Activated T-helper 17 cell treated with anti-CD3 and anti-CD28 coated beads, Interleukin-2, amount 50 U/mL, for 72 hours (primary cell): ENCODE measurements at places on chromosomes 7 and 10. TPM values are rescaled to one million over a fixed set of nuclear protein-coding genes. Genes with fewer than 3 reads are reported as not detected.

- ATAC-seq, result no peak
These were observed 200.3 kb downstream of the CACNB2 start for GRCh38 chr10:18340496-18341051.

- no peak for ATAC-seq
These were observed 20.8 kb downstream of the RALA start for GRCh38 chr7:39644170-39644569.

GRCh38 chr10:107264742-107265141 is 100.2 kb upstream of the SORCS1 start:
- ATAC-seq, result no peak

DNA sequence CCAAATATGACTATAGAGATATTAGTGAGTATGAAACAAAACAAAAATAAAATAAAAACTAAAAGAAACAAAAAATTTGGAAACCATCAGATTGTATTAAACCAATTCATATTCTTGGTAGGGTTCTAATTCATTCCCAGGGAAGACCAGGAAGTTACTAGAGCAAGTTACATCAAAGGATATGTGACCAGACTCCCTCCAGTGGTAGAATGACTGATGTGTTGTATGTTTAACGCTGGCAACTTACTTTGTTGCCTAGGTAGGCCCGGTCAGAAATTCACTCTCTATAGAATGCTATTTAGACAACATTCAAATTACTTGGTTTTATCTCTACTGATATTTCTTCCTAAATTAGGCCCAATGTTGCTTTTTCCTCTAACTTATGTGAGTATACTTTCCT is 5.2 kb downstream of the PHYHIPL start:
- ATAC-seq, result no peak

- peak; percentile 69 for ATAC-seq
These were observed 3.6 kb downstream of the CCNY start for GRCh38 chr10:35339942-35340341.

DNA sequence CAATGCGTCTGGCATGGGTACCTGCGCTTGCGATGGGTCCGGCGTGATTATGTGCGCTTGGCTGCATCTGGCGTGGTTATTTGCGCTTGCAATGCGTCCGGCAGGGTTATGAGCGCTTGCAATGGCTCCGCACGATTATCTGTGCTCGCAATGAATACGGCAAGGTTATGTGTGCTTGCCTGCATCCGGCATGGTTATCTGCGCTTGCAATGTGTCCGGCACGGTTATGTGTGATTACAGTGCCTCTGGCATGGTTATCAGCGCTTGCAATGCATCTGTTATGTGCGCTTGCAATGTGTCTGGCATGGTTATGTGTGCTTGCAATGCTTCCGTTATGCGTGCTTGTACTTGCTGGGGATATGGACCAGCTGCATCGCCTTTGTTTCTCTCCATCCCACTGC is 37.7 kb downstream of the RBAK start:
- no peak for ATAC-seq

GRCh38 chr10:35961501-35961900 is 319.4 kb upstream of the FZD8 start:
- no peak for ATAC-seq

DNA sequence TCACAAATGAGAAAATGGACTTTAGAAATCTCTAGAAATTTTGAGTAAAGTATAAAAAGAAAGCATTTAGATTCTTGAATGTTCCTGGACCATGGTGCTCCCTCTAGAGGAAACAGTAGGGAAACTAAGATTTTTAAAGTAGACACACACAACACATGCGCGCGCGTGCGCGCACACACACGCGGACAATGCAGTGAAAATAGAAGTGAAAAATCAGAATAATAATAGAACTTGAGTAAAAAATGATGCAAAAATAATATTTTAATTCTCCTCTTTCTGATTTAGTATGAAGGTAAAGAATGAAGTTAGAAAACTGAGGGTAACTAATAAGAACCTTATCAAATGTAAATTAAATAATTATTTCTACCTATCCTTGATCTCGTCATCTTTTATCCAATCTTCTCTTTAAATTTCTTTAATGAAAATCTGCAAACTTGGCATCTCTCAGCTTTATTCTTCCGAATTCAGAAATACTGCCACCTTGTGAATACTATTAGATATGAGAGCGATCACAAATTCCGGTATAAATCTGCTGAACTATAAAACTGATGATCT is 117.0 kb upstream of the AMPH start:
- no peak for ATAC-seq

DNA sequence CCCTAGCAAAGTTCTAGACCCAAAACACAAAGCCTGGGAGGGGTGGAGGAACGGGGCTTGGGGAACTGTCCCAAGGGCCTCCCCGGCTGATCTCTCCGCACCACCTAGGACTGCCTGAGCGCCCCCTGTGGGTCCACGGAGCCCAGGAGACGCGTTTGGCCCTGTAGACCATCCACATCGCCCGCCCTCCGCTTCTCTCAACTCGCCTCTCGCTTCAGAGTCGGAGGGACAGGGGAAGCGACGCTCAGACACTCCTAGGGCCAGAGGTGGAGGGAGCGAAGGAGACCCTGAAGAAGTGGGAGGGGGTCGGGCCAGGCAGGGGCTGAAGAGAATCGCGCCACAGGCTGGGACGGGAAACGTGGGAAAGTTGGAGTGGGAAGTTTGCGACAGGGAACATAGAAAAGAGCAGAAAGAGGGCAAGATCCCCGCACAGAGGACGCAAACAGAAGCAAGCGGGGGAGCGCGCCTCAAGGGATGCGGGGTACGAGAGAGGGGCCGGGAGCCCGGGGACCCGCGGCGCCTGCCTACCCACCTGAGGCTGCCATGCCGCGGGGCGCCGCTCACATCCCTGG is 378 bp downstream of the PIK3AP1 start:
- ATAC-seq, result peak; percentile 59

DNA sequence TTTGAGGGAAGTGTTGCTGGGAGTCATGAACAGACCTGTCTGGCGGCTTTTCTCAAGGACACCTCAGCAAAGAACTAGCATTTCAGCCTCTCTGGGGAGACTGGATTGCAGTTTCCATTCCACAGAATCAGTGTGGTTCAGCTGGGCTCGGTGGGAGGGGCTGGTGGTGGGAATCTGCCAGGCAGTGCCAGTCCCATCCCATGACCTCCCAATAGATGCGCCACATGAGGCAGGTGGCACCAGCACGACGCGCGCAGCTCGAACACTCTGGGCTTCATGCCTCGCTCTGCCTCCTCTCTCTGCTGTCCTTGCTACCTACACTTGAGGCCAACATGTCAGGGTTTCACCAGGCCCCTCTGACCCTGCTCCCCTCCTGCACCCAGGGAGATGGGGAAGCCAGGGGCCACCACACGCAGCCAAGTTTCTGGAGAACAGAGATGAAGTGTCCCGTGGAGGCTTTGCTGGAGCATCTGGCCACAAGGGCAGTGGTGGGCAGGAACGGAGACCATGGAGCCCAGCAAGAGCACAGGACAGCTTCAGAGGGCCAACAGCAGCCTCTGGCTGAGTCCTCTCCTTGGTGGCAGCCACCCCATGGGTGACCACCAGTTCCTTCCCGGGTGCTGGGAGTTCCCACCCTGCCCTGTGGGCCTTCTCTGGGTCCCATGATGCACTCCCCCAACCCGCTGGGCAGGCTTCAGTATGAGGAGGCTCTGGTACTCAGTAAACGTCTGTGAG is 2.3 kb downstream of the NACAD start:
- ATAC-seq, result no peak

DNA sequence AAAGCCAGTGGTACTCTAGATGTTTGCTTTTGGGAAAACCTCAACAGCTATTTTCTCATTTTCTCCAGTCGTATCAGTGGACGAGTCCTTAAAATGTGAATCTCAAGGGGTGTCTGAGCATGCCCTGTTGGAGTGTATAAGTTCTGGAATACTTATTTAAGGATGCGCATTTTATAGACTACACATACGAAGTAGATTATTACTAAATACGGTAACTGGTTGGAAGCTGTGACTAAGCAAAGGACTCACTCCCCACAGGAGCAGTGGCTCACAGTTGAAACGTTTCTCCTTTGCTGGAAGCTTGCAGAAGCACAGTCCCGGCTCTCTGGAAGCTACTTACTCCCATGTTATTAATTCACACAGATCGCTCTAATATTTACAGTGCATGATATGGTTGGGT is 90.8 kb upstream of the DNAJB6 start:
- ATAC-seq, result no peak

DNA sequence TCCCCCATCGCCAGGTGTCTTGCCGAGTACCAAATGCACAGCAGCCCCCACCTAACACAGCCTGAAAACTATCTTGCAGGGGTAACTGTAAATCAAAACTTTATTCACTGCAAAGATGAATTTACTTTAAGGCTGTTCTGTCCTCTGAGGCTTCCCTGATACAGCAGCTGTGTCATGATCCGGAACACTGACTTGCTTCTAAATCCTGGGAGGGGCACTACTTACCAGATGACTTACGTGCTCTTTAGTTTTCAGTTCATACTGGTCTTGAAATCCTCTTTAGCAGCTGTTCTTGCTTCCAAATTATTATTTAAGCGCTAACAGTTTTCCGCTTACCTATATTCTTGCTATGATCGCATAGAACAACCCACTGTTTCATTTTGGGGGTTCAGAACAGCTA is 4.9 kb downstream of the DYNC1I1 start:
- ATAC-seq, result no peak

DNA sequence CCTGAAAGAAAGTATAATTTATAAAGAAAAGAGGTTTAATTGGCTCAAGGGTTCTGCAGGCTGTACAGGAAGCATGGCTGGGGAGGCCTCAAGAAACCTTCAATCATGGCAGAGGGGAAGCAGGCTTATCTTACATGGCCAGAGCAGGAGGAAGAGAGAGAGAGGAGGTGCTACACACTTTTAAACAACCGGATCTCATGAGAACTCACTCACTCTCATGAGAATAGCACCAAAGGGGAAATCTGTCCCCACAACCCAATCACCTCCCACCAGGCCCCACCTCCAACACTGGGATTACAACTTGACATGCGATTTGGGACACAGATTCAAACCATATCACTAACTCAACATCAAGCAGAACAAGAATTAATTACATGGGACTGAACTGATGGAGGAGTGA is 6.9 kb upstream of the ZNF485 start:
- no peak for ATAC-seq

GRCh38 chr7:105429746-105430612 is 41.3 kb upstream of the SRPK2 start:
- ATAC-seq, result no peak

- peak; percentile 62 for ATAC-seq
These were observed 12.7 kb downstream of the HNRNPF start for GRCh38 chr10:43396061-43396927.

- no peak for ATAC-seq
These were observed 4.7 kb upstream of the AGMO start for GRCh38 chr7:15566476-15566875.

- no peak for ATAC-seq
These were observed 116.9 kb upstream of the PCGF5 start for GRCh38 chr10:91103384-91104192.

GRCh38 chr10:3756360-3756740 is 28.7 kb downstream of the KLF6 start:
- ATAC-seq, result no peak

GRCh38 chr7:75033064-75033463 is 40.5 kb downstream of the RCC1L start:
- no peak for ATAC-seq

DNA sequence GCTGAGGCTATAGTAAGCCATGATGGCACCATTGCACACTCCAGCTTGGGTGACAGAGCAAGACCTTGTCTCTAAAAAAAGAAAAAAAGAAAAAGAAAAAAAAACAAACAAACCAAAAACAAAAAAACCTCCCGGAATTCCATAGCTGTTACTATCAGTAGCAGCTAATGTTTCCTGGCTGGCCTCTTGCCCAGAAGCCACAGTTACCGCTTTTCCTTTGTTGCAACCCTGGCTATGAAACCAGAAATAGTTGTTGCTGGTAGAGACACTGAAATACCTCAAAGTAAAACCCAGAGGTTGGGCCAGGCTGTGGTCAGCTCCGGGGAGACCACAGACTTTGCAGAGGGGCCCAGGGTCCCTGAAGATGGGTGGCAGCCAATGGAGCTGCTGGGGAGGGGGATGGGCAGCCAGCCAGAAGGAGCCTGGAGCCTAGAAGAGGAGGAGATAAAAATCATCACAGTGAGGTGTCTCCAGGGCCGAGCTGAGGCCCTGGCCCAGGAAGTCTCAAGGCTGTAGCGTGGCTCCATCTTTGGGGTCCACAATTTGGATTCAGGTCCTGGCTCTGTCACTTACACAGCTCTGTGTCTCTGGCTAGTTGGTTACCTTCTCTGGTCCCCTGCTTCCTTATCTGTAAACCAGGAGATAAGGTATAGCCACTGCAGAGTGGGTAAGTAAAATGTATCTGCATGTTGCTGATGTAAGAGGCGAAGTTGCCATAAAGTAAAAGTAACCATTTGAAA is 3.4 kb upstream of the CHST12 start:
- ATAC-seq, result no peak

- peak; percentile 99 for ATAC-seq
These were observed at the start of gene ZNF92 for GRCh38 chr7:65373608-65374351. Gene ZNF92 (plus strand): TSS chr7:65373855. CDS start chr7:65373998, 143 bp downstream.

GRCh38 chr10:102679596-102679995 is 34.6 kb downstream of the ARL3 start:
- no peak for ATAC-seq

- ATAC-seq, result no peak
These were observed 139.6 kb upstream of the UNC5B start for GRCh38 chr10:71072823-71073210.

Gene HOXA3
- total RNA-seq, result not detected

Gene MPP7
- 5.8 TPM for total RNA-seq

Gene ZNF425
- 0.39 TPM for total RNA-seq

Gene WDFY4
- total RNA-seq, result 0.90 TPM

Gene CYP3A4
- not detected for total RNA-seq

Gene SOSTDC1
- not detected for total RNA-seq

Gene TMEM176A
- 0.45 TPM for total RNA-seq

Gene ITGA8
- not detected for total RNA-seq

Gene PDE6C
- total RNA-seq, result not detected

Gene ASAH2
- 3.1 TPM for total RNA-seq

Gene DNAJC12
- total RNA-seq, result 3.7 TPM

Gene LBX1
- not detected for total RNA-seq

Gene SEMA3E
- total RNA-seq, result not detected

Gene CCDC172
- total RNA-seq, result not detected

Gene PROSER2
- total RNA-seq, result 0.37 TPM

Gene COG5
- 36.3 TPM for total RNA-seq

Gene LRRC4
- not detected for total RNA-seq

Gene HOXA2
- total RNA-seq, result not detected
